ENCODE measurements at places on chromosomes 7 and 10.

- no peak overlapping the region for H3K27ac ChIP-seq
- no peak overlapping the region for H3K4me3 ChIP-seq
- no peak for DNase-seq
- H3K27me3 ChIP-seq = no peaks in the 10 kb centered on the region
- peaks cover 7% of the 10 kb centered on the region for H3K36me3 ChIP-seq
Observed at GRCh38 chr7:2106440-2106839, 126.3 kb downstream of the MAD1L1 start.

DNA sequence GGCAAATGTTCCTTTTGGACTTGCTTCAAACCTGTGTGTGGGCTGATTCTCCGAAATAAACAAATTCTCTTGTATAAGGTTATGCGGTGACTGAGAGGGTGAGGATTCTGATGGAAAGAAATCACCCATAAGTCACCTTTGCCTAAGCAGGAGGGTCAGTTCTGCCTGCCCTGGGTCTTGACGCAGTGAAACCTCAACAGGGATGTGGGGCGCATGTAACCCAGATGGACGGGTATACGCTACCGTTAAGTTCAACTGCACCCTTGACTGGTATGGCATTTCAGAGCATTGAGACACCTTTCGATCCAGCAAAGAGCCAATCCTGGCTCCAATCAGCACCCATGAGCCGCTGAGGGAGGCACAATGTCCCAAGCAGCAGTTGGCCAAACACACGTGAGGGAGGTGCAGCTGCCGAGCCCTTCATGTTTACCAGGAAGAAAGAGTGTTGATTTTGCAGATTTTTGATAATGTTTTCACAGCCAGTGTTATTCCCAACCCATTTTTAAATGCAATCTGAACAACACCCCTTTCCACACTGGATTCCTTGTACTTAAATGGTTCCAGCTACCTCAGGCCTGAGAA, 48.1 kb downstream of the SORBS1 start:
- no peak for DNase-seq
- H3K27me3 ChIP-seq = no peaks in the 10 kb centered on the region
- H3K4me1 ChIP-seq = peaks cover 41% of the 10 kb centered on the region
- H3K27ac ChIP-seq = no peak overlapping the region
- H3K36me3 ChIP-seq = no peaks in the 10 kb centered on the region

- H3K27ac ChIP-seq = no peak overlapping the region
- DNase-seq = no peak
- H3K27me3 ChIP-seq = no peaks in the 10 kb centered on the region
- H3K36me3 ChIP-seq = peaks cover 79% of the 10 kb centered on the region
- H3K4me3 ChIP-seq = no peak overlapping the region
- no peaks in the 10 kb centered on the region for H3K4me1 ChIP-seq
Observed at GRCh38 chr10:130177250-130177649, 41.1 kb downstream of the GLRX3 start.

DNA sequence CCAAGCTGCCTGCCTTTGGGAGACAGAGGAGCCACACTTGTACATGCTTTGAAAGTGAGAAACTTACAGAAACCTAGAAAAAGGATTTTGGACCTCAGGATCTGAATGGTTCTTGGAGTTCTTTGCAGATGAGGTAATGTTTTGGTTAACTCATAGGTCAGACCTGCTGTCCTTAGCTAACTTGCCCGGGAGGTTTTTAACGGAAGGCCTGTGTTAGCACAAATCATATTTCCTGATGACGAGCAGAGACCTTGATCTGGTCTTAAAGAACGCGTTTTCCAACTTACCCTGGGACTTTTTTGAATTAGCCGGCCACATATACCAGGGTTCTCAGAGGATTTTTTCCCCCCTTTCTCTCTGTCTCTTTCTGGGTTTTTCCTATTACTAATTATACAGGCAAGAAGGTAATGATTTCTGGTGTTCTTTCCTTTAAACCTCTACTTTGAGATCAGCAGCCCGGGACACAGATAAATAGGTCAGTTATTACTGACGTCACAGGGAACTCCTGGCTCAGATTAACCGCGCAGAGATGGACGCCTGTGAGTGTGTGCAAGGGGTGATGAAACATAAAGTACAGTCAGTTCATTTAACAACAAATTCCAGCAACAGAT, 101.7 kb upstream of the KLF6 start:
- no peak overlapping the region for H3K4me3 ChIP-seq
- H3K27ac ChIP-seq = no peak overlapping the region
- no peaks in the 10 kb centered on the region for H3K27me3 ChIP-seq
- H3K36me3 ChIP-seq = no peaks in the 10 kb centered on the region
- peaks cover 7% of the 10 kb centered on the region for H3K4me1 ChIP-seq

- no peaks in the 10 kb centered on the region for H3K4me1 ChIP-seq
- no peak overlapping the region for H3K27ac ChIP-seq
- DNase-seq = no peak
Observed at GRCh38 chr10:82850191-82850590, 975.2 kb downstream of the NRG3 start.

DNA sequence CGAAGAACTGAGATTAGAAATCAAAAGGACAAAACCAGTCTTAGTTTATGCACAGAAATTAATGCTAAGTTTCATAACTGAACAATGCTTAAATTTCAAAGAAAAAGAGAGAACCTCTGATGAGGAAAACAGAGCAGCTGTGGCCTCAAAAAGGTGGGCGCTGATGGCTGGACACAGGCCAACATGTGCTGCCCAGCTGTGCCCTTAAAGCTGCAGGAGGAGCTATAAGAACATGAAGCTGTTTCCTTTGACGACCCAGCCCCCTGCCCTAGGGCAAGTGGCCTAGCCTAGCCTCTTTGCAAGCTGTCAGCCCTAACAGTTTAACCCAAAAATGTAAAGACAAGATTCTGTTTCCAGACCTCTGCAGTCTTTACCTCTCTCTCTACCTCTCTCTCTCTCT, 107.7 kb downstream of the GRID1 start:
- H3K36me3 ChIP-seq = no peaks in the 10 kb centered on the region
- no peak for DNase-seq
- H3K4me1 ChIP-seq = no peaks in the 10 kb centered on the region
- no peak overlapping the region for H3K4me3 ChIP-seq
- peaks cover 6% of the 10 kb centered on the region for H3K27me3 ChIP-seq

DNA sequence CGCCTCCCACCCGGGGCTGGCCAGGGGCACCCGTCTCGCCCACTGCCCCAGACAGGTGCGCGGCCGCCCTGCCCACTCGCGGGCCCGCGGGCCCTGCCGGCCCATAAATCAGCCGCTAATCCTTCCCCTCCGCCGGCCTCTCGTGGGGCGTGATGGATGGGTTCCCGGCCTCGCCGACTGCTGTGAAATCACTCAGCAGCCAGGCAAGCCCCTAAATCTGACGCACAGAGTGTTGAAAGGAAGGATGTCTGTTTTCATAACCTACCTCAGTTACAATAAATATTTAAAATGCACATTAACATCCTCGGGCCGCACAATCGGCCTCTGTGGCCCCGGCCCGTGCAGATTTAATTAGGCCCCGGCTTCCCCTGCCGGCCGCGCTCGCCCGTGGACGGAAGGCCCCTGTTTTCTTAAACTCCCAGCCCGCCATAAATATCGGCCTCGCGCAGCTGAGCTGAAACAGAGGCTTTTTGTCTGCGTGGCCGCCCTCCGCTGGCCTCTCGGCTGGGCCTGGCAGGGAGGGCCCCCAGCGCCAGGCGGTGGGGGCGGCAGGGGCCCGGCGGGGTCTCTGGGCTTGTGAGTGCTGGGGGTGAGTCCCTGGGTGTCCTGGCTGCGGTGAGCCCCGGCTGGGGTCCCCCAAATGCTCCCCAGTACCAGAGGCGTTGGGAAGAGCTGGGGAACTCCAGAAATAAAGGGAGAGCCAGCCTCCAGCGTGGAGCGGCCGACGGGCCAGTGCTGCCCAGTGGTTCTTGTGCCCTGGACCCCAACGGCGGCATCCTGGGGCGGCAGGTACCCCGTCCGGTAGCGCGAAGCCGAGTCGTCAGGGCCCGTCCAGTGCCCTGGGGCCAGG, 90.7 kb downstream of the UNCX start:
- H3K27ac ChIP-seq = no peak overlapping the region
- H3K4me1 ChIP-seq = no peaks in the 10 kb centered on the region
- H3K4me3 ChIP-seq = no peak overlapping the region
- H3K36me3 ChIP-seq = no peaks in the 10 kb centered on the region
- DNase-seq = no peak
